ENCODE measurements at places on chromosomes 4 and X. TPM values are rescaled to one million over a fixed set of nuclear protein-coding genes. Genes with fewer than 3 reads are reported as not detected.

DNA sequence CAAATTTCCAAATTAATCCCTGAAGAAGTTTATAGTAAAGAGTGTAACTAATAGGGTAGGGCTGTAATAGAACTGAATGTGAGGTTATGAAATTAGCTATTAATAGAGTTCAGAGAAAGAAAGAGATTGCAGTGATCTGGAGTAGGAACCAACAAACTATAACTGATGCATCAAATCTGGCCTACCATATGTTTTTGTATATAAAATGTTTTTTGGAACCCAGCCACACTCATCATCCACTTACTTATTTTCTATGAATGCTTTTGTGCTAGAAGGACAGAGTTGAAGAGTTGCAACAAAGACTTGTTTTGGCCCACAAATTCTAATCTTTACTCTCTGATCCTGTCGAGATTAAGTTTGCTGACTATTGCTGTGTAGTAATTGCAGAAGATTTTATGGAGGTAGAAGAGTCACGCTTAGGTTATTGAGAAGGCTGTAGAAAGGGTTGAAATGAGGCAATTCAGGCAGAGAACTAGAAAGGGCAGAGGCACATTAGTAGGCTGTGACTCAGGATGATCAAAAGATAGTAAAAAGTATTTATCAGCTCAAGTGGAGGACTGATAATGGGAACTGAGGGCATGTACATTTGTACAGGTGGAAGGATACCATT, 298.7 kb upstream of the EMCN start:
- DNase-seq: no peak

GRCh38 chrX:123392921-123393320, 208.8 kb downstream of the GRIA3 start:
- no peak for DNase-seq

PRSS12 gene
- total RNA-seq: not detected

ARHGEF38 gene
- not detected for total RNA-seq
